ENCODE measurements at places on chromosomes 1 and 21. TPM values are rescaled to one million over a fixed set of nuclear protein-coding genes. Genes with fewer than 3 reads are reported as not detected.

Gene FH
- 85.7 TPM for total RNA-seq

Gene ATP6V1G3
- total RNA-seq: not detected

Gene SPRR2G
- total RNA-seq: not detected

Gene RAB25
- 0.56 TPM for total RNA-seq

Gene C1orf141
- total RNA-seq: 0.70 TPM

Gene IGSF3
- total RNA-seq: 4.2 TPM

Gene RORC
- 10.9 TPM for total RNA-seq

Gene RGS1
- 27.1 TPM for total RNA-seq

Gene KIRREL1
- total RNA-seq: not detected

GRCh38 chr1:39204441-39205081 lies at the start of gene MACF1:
Gene MACF1, plus strand, starts transcription at chr1:39204695. Its CDS starts 328 bp downstream, at chr1:39205023.
- peak; percentile 72 for DNase-seq

GRCh38 chr1:220221269-220221668 lies 51.0 kb downstream of the RAB3GAP2 start:
- DNase-seq: no peak

- DNase-seq: peak; percentile 33
Measured at GRCh38 chr1:206955476-206956451, 9.5 kb upstream of the PIGR start.

DNA sequence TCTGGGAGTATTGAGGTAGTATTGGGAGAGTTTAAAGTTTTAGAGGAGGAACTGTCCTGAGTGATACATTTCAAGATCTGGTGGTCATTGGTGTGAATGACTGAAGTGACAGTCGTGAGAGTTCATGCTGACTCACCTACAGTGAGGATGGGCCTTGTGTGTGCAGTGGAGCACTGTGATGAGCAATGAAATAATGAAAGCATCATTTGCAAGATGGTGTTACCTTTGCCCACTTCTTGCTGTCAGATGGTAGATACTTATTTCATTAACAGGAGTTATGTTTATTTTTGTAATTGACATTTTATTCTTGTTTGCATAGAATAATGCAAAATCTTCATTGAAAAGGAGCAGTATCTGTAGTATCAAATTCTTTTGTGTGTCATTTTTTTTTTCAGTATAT lies 29.0 kb downstream of the POU2F1 start:
- DNase-seq: peak; percentile 41

DNA sequence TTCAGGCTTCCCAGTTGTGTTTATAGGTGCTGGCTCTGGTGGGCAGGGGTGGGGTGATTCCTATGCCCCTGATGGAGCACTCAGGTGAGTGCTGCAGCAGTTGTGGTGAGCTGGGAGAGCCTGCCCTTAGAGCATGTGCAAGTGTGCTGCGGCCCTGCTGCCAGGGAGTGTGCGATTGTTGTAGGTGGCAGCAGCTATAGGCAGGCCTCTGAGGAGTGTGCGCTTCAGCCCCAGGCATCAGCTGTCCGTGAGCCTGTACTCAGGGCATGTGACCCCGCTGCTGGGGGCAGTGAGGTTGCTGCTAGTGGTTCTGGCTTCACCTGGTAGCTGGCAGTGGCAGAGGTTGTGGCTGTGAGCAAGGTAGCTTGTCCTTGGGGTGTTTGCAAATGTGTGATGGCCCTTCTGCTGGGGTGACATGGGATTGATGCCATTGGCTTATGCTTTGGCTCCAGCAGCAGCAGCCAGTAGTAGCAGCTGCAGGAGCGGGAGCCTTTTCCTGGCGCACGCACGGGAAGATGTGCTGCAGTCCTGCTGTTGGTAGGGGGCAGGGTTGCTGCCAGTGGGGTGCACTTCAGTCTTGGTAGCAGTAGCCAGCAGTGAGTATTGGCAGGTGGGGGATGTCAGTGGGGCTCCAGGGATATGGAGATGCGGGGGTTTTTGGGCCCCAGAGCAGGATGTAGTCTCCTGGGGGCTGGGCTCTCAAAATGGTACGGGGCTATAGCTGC lies 37.7 kb downstream of the SYCP1 start:
- DNase-seq: no peak

- no peak for DNase-seq
Measured at GRCh38 chr1:84635429-84635828, 54.8 kb downstream of the SSX2IP start.

DNA sequence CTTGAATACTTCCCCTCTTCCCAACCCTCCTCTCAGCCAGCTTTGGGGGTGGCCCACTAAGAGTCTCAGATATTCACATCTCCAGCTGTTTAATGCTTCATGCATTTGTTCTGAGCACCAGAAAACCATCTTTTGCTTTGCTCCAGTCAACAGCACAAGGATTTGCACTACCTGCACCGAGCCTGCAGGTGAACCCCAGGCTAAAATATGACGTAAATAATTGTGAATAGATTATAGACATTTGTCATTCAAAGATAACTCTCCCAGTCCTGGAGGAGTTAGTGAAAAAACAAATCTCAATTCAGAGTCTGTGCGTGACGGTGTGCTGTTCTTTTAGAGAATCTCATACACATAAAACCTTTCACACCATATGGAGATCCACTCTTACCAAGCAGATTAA lies 7.4 kb downstream of the CD247 start:
- DNase-seq: no peak

DNA sequence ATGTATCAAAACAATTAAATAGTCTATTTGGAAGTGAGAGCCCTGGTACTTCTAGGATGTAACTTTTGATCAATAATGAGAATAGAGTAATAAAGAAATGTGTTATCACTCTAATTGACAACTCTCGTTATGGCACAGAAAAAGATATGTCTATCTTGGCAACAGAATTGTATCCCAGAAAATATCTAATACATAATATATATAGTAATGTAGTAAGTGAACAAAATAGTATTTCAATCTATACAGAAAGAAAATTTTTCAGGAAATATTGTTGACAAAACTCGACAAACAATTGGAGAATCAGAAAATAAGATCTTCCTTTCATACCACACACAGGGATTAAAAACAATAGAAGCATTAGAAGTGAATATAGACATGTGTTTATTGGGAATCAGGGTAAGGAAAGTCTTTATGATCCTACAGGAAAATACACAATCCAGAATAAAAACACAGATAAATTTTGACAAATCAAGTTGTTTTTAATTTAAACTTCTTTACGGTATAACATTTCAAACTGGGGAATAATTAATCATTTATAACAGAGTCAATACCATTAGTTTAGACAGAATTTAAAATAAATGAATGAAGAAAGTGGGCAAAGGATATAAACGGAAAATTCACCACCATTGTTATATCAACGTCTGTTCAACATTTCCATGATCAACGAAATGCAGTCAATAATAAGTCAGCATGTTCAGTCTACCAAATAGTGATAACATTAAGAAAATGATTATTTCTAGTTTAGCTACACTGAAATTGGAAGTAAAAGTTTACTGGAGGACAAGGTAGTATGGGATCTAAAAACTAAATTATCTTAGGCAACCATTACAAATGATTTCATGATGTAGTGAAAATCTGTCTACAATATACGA lies 1526.5 kb upstream of the TPTE start:
- DNase-seq: no peak

GRCh38 chr1:51325391-51325790 lies 5.0 kb downstream of the TTC39A start:
- DNase-seq: no peak

DNA sequence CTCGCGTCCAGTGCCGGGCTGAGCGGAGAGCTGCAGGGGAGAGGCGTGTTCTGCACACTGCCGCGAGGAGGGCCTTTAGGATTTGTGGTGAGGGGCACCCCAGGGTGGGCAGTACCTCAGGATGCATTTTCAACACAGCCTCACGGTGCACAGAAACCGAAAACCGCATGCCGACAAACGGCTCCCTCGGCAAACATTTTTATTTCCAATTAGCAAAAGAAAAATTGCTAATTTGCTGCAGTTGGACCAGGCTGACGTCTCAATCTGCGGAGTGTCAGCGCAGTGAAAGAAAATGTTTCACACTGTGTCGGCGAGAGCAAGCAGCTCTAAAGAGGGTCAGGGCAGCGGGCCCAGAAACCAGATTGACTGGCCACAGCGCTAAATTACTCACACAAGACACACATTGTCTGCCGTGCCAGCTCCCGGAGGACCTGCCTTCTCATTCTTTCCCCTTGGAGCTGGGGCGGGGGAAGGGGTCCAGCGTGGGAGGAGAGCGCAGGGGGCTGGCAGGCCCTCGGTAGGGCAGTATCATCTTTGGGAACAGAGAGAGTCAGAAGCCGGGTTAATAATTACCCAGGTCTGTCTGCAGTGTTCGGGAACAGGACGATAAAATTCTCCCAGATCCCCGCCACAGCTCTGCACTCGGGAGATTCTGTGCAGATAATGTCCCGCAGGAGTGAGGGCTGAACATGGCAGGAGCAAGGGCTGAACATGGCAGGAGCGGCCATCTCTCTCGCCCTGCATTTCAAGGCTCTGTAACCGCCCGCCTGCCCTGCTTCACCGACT lies 150.2 kb downstream of the PRDM16 start:
- DNase-seq: no peak
